Esophagus squamous epithelium (tissue), 5 donors: ENCODE measurements at places on chromosomes 7 and 10. TPM values are rescaled to one million over a fixed set of nuclear protein-coding genes. Genes with fewer than 3 reads are reported as not detected.

Gene FFAR4
- total RNA-seq = not detected

Gene OR2A1
- not detected for total RNA-seq

Gene NPC1L1
- total RNA-seq = not detected

Gene FRMD4A
- total RNA-seq = 7.3 TPM

Gene TLX1
- total RNA-seq = not detected

GRCh38 chr10:44462338-44462914 is 77.5 kb upstream of the CXCL12 start:
- H3K4me3 ChIP-seq = no peak overlapping the region
- no peaks in the 10 kb centered on the region for H3K27me3 ChIP-seq
- DNase-seq = no peak
- H3K27ac ChIP-seq = no peak overlapping the region
- no peaks in the 10 kb centered on the region for H3K36me3 ChIP-seq
- H3K4me1 ChIP-seq = no peaks in the 10 kb centered on the region

DNA sequence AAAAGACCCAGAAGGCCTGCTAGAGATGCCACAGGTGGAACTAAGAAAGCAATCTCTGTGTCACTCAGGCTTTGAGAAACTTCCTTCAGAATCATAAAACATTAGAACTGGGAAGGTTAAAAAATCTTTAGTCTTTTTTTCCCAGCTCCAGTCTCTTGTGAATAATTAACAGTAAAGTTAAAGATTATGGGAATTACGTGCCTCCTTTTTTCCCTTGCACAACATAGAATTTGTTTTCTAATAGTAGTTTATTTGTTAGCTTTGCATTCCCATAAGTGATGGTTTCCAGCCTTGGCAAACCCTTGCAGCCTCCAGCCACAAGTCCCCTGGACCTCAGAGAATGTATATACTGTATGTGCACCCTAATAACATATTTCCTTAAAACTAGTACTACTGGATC is 128.3 kb downstream of the TPST1 start:
- H3K27ac ChIP-seq = no peak overlapping the region
- no peak for DNase-seq
- H3K36me3 ChIP-seq = no peaks in the 10 kb centered on the region
- H3K4me1 ChIP-seq = peaks cover 58% of the 10 kb centered on the region
- H3K4me3 ChIP-seq = no peak overlapping the region

DNA sequence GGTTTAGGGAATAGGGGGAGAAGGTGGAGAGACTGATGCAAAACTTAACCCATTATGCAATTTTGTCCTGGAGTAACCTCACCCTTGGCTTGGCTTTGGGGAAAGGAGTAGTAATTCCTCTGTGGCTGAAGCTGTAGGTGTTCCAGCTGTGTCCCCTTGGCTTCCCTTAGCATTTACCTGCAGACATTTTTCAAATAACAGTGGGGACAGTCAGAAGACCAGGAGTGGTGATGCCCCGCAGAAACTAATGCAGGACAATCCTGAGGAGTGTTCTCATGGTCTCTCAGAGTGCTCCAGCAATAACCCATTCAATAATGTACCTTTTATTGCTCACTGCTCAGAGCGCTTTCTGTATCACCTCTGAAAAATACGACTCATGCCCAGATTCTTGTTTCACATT is 282.1 kb downstream of the ZEB1 start:
- H3K36me3 ChIP-seq = no peaks in the 10 kb centered on the region
- no peak overlapping the region for H3K4me3 ChIP-seq
- peaks cover 5% of the 10 kb centered on the region for H3K4me1 ChIP-seq

DNA sequence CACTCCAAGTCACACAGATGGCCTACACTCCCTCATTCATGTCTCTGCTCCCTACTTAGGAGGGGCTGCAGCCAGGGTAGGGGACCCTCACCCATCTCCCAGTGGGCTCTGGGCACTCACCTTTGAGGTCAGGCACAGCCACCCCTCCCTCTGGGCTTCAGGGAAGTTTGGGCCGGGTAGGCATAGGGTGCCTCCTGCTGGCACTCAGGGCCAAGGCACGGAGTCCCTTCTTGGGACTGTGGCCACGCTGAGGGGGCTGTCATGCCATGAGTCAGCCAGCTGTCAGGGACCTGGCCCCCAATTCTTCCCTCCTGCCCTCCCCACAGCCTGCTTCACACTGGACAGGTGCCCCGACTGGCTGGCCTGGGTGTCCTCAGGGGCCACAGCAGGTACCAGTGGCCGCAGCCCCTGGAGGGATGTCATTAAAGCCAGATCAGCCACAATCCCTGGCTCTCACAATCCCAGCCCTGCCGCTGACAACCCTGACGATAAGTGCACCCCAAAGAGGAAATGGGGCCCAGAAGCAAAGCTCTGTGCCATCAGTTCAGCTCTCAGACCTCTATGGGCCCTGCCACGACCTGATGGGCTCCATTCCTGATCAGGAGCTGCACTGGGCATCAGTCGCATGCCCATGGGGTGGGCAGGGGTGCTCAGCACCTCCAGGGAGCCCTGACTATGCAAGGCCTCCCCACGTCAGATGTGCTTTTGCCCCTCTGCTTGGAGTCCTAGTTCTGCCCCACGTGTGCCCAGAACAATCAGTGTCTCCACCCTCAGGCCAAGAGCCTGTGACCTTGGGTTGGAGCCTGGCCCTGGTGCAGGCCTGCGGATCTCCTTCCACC is 34.1 kb upstream of the RET start:
- DNase-seq = no peak
- H3K27me3 ChIP-seq = no peaks in the 10 kb centered on the region
- no peaks in the 10 kb centered on the region for H3K4me1 ChIP-seq
- H3K27ac ChIP-seq = no peak overlapping the region

GRCh38 chr10:61029411-61029810 is 85.4 kb upstream of the RHOBTB1 start:
- H3K27ac ChIP-seq = no peak overlapping the region
- DNase-seq = no peak

- no peak for DNase-seq
- no peak overlapping the region for H3K4me3 ChIP-seq
- H3K36me3 ChIP-seq = no peaks in the 10 kb centered on the region
- H3K4me1 ChIP-seq = peaks cover 12% of the 10 kb centered on the region
- no peaks in the 10 kb centered on the region for H3K27me3 ChIP-seq
Measured at GRCh38 chr10:234708-235406, 99.6 kb downstream of the ZMYND11 start.

GRCh38 chr7:100745184-100745583 is 11.8 kb downstream of the ZAN start:
- peak overlapping the region; percentile 54 for H3K4me3 ChIP-seq
- peaks cover 9% of the 10 kb centered on the region for H3K4me1 ChIP-seq
- H3K27me3 ChIP-seq = no peaks in the 10 kb centered on the region
- H3K36me3 ChIP-seq = no peaks in the 10 kb centered on the region
- DNase-seq = no peak
- no peak overlapping the region for H3K27ac ChIP-seq

DNA sequence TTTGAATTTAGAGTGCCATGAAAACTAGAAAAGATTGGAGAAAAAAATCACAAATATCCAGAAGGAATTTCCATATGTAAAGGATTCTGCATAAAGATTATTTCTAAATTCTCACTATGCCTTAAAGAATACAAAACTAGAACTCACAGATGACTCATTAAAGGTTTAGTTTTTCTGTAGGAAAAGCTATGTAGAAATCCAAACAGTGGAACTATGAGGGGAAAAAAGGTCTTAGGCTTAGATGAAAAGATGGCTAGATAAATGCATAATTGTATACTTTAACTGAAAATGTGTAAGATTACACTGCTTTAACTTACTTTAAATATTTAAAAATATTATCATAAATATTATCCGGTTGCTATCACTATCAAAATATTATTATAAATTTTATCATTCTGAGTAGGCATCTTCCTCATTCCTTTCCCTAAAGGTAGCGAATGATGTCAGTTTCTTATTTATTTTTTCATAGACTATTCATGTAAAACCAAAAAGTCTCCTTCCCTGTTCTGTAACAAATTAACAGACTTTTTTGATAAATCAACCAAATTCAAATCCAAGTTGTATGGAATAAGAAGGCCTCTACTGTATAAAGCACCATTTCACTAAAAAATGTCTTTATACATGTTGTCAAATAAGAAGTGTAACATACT is 69.1 kb upstream of the COMTD1 start:
- DNase-seq = no peak
- H3K4me3 ChIP-seq = no peak overlapping the region
- no peaks in the 10 kb centered on the region for H3K36me3 ChIP-seq
- no peaks in the 10 kb centered on the region for H3K27me3 ChIP-seq
- peaks cover 7% of the 10 kb centered on the region for H3K4me1 ChIP-seq
- H3K27ac ChIP-seq = no peak overlapping the region

- H3K4me3 ChIP-seq = no peak overlapping the region
- no peak for DNase-seq
- H3K36me3 ChIP-seq = no peaks in the 10 kb centered on the region
- H3K4me1 ChIP-seq = no peaks in the 10 kb centered on the region
- H3K27me3 ChIP-seq = no peaks in the 10 kb centered on the region
- no peak overlapping the region for H3K27ac ChIP-seq
Measured at GRCh38 chr7:38685851-38686250, 54.7 kb upstream of the AMPH start.

- H3K4me1 ChIP-seq = no peaks in the 10 kb centered on the region
- H3K27me3 ChIP-seq = no peaks in the 10 kb centered on the region
- no peaks in the 10 kb centered on the region for H3K36me3 ChIP-seq
- no peak overlapping the region for H3K4me3 ChIP-seq
Measured at GRCh38 chr10:86314616-86315548, 51.7 kb downstream of the GRID1 start.

GRCh38 chr10:72663971-72664370 is 28.0 kb upstream of the MCU start:
- no peaks in the 10 kb centered on the region for H3K27me3 ChIP-seq
- H3K4me1 ChIP-seq = no peaks in the 10 kb centered on the region
- H3K27ac ChIP-seq = no peak overlapping the region
- H3K36me3 ChIP-seq = no peaks in the 10 kb centered on the region
- DNase-seq = no peak
- no peak overlapping the region for H3K4me3 ChIP-seq

GRCh38 chr10:48905311-48905710 is 34.3 kb downstream of the LRRC18 start:
- H3K4me1 ChIP-seq = no peaks in the 10 kb centered on the region
- no peak for DNase-seq
- no peak overlapping the region for H3K4me3 ChIP-seq

GRCh38 chr10:14748441-14748840 is 26.3 kb downstream of the FAM107B start:
- peak overlapping the region; percentile 63 for H3K27ac ChIP-seq
- no peak overlapping the region for H3K4me3 ChIP-seq
- no peak for DNase-seq
- peaks cover 41% of the 10 kb centered on the region for H3K4me1 ChIP-seq
- no peaks in the 10 kb centered on the region for H3K27me3 ChIP-seq
- no peaks in the 10 kb centered on the region for H3K36me3 ChIP-seq

DNA sequence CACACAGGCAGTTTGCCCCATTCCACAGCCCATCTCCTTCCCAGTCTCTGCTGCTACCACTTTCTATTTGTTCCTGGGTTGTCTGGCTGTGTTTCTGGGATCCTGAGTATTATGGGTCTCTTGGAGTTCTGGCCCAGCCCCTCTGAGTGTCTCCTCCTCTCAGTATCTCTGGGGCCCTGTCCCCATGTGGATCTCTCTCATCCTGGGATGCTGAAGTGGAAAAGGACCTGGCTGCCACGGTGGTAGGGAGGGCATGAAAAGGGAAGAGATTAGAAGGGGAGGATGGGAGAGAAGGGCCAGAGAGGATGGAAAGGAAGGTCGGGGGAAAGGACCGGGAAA is 54.5 kb upstream of the LBX1 start:
- no peak for DNase-seq
- no peaks in the 10 kb centered on the region for H3K36me3 ChIP-seq
- H3K27ac ChIP-seq = no peak overlapping the region

GRCh38 chr7:50206453-50207250 is 97.9 kb upstream of the IKZF1 start:
- DNase-seq = no peak
- H3K4me3 ChIP-seq = no peak overlapping the region
- H3K27me3 ChIP-seq = no peaks in the 10 kb centered on the region
- no peak overlapping the region for H3K27ac ChIP-seq

DNA sequence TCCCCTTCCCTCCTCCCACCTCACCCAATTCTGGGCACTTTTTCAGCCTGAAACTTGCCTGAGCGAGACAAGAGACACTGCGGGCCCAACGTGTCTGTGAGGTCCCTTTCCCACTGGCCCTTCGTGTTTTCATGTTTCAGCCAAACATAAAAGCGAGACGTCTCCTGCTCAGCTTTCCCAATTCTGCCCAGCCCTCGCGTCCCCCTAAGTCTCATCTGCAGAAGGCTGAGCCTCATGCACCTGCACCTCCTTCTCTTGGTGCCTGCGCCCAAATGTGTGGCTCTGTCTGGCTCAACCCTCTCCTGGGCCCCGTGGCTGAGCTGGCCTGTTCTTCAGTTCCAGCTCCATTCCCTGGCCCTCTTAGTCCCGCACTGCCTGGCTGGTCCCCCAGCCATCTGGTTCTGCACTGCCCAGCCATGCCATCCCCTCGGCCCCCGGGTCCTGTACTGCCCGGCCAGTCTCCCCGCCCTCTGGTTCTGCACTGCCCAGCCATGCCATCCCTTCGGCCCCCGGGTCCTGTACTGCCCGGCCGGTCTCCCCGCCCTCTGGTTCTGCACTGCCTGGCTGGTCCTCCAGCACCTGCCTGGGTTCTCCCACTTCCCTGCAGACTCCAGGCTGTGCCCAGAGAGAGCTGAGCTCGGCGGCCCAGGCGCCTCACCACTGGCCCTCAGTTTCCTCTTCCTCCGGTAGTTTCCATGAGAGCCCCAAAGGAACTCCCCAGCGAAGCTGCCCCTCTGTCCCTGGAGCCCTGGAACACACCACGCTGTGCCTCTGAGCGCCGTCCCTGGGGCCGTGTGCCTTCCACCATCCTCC is 224.1 kb downstream of the DNAJB6 start:
- no peak overlapping the region for H3K27ac ChIP-seq
- DNase-seq = no peak
- H3K4me1 ChIP-seq = no peaks in the 10 kb centered on the region
- no peaks in the 10 kb centered on the region for H3K27me3 ChIP-seq
- H3K36me3 ChIP-seq = no peaks in the 10 kb centered on the region

DNA sequence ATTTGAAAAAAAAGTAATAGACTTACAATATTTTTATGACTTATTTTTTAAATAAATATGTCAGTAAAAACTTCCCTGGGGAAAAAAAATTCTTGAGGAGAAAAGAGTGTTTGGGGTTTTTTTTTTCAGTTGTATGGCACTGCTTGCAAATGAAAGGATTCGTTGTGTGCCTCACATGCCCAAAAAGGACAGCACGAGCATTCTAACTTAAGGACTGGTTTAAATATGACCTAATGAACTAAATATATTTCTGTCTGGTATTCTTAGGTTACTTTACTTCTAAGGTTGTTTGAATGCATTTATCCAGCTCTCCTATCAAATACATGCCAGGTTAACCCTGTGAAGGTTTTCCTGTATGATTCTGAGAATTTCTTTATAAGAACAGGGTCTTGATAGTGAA is 988 bp upstream of the CD36 start:
- no peaks in the 10 kb centered on the region for H3K36me3 ChIP-seq
- H3K27me3 ChIP-seq = no peaks in the 10 kb centered on the region
- DNase-seq = no peak
- H3K27ac ChIP-seq = no peak overlapping the region
- H3K4me1 ChIP-seq = peaks cover 3% of the 10 kb centered on the region

GRCh38 chr10:132943058-132943790 is 854 bp upstream of the CFAP46 start:
- H3K36me3 ChIP-seq = no peaks in the 10 kb centered on the region
- H3K27me3 ChIP-seq = peaks cover 11% of the 10 kb centered on the region
- no peak for DNase-seq
